ENCODE measurements at places on chromosomes 13 and 19.
A peak's percentile ranks its signal among the peaks of the same experiment; 100 is the strongest.

DNA sequence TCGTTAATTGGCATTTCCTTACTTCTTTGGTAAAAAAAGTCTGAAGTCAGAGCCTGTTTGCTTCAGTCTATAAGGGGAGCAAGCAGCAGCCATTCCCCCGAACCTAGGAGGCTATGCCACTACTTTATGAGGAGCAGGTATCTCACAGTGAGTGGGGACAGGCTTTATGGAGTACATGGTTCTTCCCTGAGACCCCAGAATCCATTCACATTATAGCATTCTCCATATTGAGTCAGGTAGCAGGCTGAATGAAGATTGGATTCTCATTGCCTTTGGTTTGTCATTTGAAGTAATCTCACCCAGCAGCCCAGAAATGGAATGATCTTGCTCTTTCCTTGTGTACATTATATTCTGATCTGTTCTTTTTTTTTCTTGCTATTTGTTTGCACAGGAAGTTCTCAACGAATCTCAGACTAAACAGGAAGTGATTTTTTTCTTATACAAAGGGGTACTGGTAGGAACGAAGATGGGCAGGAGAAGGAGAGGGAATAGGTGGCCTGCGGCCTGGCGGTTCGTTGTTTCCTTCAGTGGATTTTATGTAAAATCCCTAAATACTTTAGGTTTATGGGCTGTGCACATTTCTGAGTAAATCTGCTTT is 74.4 kb downstream of the ARHGAP35 start:
- DNase-seq: no peak

GRCh38 chr19:55113570-55114039 is 3.8 kb downstream of the PPP1R12C start:
- DNase-seq: peak; percentile 53

DNA sequence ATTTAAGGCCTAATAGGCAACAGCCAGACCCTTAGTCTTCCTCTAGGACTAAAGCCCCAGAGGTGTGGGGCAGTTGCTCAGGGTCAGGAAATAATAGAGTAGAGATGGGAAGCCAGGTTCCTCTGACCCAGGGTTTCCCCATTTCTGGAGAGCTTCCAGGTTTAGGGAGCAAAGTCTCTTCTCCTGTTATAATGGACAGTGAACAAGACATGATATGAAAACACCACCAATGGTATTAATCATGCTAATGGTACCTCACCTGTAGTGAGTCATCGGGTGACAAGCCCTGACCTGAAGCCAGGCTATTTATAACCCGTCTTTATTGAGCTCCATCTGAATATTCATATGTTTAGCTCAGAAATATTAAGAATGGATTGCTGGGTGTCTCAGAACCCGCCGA is 24.6 kb downstream of the BICRA start:
- no peak for DNase-seq

DNA sequence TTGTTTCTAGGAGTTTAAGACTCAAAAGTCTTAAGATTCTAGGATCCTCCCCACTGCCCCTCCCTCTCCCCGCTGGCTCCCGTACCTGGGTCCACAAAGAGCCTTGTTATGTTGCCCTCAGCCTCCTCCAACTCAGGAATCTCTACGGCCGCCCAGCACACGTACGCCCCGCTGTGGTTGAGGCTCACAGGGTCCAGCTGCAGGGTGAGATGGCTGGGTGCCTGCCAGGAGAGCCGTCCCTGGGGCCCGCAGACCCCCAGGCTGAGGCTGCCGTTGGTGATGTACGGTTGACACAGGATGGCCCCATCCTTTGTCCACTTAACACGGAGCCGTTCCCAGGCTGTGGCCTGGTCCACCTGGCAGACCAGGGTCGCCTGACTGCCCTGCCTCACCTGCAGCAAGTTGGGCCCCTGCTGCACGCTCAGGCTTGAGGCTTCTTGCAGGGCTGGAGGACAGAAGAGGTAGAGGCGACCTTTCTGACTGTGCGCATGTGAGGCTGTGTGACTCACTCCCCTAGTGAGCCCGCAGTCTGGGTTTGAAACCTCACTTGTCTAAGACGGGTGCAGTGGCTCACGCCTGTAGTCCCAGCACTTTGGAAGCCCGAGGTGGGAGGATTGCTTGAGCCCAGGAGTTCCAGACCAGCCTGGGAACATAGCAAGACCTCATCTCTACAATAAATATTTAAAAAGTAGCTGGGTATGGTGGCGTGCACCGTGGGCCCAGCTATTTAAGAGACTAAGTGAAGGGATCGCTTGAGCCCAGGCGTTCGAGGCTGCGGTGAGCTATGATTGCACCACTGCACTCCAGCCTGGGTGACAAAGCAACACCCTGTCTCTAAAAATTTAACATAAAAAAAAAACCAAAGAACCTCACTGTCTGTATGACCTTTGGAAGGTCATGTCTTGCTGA is 4.0 kb downstream of the TMIGD2 start:
- no peak for DNase-seq

- no peak for DNase-seq
Observed at GRCh38 chr13:32824675-32825074, 191.5 kb upstream of the KL start.

GRCh38 chr19:45895519-45895972 is 6.9 kb downstream of the MYPOP start:
- no peak for DNase-seq

Measured in amygdala (tissue), 56 donors.